NCI-H1694 (cell line): ENCODE measurements at places on chromosomes 2 and 18.

- DNase-seq: peak; percentile 68
Measured at GRCh38 chr2:127275356-127275755, 18.6 kb downstream of the ERCC3 start.

DNA sequence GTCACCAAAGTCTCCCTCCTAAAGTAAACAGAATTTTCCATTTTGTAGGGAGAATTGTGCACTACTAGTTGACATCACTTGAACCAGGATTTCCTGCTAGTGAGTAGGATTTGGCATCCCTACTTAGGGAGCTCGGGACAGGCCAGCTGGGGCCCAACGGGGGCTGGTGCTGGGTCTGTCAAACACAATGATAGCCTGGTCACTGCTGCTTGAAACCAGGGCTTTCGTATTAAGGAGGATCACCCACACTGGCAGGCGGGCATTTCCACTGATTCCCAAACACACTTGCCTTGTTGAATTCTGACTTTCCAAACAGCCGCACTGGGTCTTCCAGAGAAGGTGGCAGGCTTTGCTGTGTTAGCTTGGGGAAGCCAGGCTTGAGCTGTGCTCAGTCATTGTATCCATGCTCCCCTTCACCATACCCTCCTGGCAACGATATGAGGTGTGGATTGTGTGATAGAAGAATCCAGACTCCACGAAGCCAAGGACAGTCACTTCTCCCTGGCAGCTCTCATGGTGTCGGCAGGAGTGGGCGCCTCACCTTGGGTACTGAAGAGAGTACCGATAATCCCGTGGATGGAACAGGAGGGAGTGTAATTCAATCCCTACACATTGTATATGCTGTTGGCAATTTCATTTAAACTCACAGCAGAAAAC is 7.5 kb downstream of the GDF7 start:
- DNase-seq: no peak

DNA sequence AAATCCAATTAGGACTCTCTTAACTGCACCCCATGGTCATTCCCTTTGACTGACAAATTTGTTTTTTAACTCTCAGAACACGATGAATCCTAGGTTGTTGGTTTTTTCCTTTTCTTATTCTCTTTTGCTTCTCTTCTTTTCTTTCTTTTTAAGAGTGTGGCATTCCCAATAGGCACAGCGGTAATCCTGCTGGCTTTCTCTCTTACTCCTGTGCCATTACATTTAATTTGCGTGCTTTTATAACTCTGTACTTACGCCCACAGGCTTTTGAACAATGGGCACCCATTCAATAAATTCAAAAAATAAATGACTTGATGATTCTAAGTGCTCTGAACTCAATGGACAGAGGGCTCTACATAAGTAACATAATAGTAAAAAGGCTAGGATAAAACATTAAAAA is 189.0 kb upstream of the SMAD7 start:
- DNase-seq: no peak

- no peak for DNase-seq
Measured at GRCh38 chr2:179265082-179265510, 464 bp upstream of the SESTD1 start.

DNA sequence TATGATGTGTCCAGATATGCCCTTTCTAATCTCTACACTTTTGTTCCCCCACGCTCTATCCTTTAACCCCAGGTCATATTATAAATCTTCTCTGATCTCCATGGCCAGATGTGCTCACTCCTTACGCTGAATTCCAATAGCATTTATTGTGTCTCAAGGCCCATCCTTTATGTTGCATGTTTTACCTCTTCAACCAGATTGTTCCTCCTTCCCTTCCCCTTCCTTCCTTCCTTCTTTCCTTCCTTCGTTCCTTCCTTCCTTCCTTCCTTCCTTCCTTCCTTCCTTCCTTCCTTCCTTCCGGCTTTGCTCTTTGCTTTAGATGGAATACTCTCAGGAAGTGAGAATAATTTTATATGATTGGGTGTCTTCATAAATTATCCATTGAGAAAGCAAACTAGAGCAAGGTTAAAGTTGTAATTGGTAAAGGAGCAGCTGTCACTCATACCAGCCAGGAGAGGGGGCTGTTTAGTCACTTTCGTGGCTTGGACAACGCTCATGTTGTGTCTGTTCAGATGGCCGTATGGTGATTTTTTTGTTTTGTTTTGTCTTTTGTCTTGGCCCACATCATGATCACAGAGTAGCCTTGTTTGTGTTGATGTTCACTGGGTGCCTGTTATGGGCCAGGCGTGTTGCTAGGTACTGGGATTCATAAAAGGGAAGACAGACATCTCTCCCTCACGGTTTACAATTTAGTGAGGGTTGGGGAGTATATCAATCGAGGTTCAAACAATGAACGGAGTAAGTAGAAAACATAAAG is 68.0 kb downstream of the DAW1 start:
- peak; percentile 27 for DNase-seq

GRCh38 chr2:230984393-230985220 is 11.3 kb upstream of the SPATA3 start:
- no peak for DNase-seq

- no peak for DNase-seq
Measured at GRCh38 chr18:70195014-70195614, 10.4 kb downstream of the RTTN start.

GRCh38 chr18:10659000-10659399 is 133.2 kb downstream of the NAPG start:
- DNase-seq: no peak

GRCh38 chr18:49479381-49480137 is 7.5 kb downstream of the C18orf32 start:
- no peak for DNase-seq

DNA sequence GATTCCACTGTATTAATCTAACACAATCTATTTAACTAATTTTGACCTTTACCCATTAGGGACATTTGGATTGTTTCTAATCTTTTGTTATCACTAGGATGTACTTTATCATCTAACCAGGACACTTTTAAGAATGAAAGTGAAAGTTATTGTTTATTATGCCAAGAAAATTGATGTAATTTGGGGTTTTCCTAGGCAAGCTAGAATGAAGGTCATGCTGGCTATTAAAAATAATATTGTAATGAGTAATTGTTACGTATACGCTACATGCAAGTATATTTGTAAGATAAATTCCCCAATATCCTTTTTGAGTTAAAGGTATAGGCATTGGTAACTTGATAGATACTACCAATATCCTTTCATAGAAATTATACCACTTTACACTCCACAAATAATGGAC is 74.6 kb downstream of the COL5A2 start:
- no peak for DNase-seq

- peak; percentile 53 for DNase-seq
Measured at GRCh38 chr2:111116843-111117597, 3.7 kb upstream of the BCL2L11 start.

DNA sequence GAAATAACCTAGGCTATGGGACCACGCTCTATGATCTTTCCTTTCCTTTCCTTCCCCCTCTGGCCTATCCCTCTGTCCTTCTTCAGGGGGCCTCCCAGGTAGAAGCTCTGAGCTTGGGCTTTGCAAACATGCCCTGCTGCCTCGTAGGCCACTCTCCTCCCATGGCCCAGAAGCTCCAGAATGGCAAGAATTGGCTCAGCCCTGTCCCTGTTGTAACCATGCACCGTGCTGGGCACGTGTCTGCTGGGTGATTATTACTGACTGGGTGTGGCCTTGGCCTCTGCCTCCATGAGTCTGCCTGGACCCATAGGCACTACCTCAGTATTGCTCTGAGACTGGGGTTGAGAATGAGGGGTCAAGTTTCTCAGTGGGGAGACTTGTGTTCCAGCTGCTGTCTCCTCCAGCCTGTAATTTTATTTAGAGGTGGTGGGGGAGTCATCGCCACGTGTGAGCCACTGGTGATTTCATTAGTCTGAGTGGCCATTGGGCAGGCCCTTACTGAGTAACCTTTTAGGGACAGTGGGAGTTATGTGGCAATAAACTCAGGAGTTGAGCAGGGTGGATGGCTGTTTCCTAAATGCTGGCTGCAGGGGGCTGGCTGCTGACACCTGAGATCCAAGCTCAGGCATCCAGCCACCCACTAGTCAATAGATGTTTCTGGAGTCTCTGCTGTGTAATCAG is 157.9 kb downstream of the CLIP4 start:
- no peak for DNase-seq

DNA sequence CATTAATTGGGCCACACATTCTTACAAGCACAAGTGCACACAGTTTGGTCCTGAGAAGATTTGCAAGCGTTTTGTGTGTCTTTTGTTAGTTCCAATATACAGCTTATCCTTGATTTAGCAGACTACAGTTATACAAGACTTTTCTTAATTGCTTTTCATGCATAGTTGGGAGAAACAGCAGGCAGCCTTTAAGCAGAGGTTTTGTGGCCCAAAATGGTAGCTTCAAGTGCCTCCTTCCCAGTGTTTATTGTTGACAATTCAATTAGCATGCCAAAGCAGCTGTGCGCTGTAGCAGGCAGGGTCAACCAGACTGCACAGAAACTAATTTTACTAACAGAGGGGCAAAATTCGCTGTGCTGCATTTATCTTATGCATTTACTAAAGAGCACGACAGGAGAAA is 47.5 kb downstream of the FRZB start:
- DNase-seq: no peak

DNA sequence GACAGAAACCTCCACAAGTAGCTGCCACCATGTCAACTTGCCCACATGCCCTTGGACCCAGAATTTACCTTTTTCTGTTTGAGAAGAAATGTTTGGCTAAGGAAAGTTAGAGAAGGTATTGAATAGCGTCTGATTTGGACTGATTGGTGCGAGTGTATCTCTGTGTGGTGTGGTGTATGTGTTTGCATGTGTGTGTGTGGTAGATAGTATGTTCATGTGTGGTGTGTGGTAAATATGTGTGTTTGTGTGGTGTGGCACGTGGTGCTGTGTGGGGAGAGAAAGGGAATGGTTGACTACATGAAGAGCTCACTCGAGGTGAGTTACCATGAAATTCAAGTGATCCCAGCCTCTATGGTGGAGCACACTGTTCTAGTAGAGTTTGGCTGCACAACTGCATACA is 360.8 kb upstream of the SPHKAP start:
- DNase-seq: no peak

DNA sequence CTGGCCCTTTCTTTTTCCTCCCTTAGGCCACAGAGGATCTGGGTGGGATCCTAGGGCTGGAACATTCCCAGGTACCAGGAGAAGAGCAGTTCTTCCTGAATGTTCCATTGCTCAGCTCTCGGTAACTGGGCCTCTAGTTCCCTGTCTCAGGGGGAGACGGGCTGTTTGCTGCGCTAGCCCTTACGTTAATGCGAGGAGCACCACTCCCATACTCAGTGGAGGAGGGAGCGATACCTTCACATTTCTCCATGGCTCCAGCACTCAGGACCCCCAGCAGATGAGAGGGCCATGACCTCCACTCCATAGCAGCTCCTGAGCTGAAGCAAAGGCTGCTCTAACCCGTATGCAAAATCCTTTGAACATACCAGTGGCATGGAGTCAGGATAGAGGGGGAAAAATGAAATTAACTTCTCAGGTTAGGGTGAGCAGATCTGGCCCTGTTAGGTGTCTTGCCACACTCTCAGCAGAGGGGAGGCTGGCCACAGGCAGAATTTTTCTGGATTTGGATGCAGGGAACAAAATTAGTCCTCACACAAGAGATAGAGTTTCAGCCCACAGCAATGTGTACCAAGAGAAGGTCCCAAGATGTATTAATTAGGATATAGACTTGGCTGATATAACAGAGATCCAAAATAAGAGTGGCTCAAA is 206.7 kb downstream of the ZFP36L2 start:
- DNase-seq: no peak

- no peak for DNase-seq
Measured at GRCh38 chr18:2979871-2980790, 32.8 kb downstream of the LPIN2 start.

GRCh38 chr2:195818526-195818925 is 161.5 kb downstream of the SLC39A10 start:
- DNase-seq: no peak

DNA sequence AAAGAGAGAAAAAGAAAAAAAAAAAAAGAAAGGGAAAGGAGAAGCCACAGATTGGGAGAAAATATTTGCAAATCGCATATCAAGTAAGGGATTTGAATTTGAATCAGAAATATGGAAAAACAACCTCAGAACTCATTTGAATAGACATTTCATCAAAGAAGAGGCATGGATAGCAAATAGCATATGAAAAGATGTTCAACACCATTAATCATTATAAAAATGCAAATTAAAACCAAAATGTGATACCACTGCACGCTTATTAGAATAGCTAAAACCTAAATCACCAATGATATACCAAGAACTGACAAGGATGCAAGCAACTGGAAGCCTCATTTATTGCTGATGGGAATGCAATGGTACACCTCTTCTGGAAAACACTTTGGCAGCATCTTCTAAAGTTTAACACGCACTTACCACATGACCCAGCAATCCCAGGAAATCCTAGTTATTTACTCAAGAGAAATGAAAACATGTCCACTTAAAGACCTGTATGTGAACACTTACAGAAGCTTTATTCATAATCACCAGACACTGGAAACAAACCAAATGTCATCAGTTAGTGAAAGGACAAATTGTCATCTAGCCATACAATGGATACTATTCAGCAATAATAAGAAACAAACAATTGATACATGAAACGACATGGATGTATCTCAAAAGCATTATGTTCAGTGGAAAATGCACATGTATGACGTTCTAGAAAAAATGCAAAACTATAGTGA is 10.3 kb downstream of the DNER start:
- DNase-seq: no peak

GRCh38 chr18:79876497-79876896 is 75.0 kb downstream of the SLC66A2 start:
- DNase-seq: no peak

GRCh38 chr2:45968946-45969584 is 317.6 kb downstream of the PRKCE start:
- no peak for DNase-seq

DNA sequence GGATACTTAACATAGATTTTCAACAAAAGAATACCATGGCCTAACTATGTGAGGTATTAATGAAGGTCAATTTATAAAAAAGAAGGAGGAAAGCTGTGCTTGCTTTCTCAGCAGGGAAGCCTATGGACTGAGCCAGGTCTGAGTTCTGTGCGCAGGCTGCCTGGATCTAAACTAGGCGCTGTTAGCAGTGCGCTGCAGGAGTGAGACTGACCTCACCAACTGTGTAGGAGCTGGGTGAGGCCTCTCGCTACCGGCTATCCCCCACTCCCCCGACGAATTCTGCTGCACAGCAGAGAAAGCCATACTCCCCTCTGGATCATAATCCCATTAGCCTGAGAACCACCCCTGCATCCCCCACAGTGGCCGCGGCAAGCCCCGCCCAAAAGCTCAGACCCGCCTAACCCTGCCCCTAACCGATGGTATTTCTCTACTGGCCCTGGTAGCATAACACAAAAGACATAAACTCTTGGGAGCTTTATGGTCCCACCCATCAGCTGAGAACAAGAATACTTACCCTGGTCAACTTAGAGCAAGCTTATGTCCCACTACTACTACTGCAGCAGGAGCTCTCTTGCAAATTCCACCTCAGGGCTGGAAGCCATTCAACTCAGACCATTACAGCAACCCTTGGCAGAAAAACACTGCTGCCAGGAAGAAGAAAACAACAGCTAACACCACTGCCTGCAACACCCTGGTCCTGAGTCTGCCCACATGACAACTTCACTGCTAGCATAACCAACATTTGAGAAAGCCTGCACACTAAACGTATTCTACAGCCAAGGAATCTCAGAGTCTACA is 28.0 kb downstream of the SULT1C2 start:
- no peak for DNase-seq
